Iris pigment epithelial cell (primary cell): ENCODE measurements at places on chromosomes 4 and X.

DNA sequence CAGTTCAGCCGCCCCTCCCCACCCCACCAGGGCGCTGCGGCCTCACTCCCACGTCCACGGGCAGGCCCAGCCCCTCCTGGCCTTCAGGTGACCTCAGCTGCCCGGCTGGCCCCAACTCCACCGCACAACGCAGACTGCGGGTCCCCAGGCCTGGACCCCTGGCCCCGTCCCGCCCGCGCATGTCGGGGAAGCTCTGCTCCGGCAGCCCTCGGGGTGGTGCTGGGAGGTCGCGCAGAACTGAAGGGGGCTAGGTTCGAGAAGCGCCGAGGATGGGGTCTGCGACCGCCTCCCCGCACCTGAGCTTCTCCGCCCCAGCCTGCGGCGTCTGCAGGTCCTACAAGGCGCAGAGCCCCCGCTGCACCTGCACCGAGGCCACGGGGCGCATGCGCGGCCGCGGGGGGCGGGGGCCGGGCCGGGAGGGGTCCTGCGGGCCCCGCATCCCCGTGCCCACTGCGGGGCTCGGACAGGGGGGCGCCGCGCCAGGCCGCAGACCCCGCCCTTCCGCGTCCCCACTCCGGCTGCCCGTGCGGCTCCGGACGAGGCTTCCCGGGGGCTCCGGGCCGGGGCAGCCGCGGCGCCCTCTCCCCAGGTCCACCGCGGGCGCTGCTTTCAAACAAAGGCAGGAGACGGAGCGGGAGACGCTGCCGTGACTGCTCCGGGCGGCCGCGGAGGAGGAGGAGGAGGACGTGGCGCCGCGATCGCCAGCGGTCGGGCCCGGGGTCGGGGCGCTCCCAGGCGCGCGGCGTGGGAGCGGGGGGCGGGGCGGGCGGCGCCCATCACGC, 672 bp upstream of the NAT8L start:
- DNase-seq, result no peak

DNA sequence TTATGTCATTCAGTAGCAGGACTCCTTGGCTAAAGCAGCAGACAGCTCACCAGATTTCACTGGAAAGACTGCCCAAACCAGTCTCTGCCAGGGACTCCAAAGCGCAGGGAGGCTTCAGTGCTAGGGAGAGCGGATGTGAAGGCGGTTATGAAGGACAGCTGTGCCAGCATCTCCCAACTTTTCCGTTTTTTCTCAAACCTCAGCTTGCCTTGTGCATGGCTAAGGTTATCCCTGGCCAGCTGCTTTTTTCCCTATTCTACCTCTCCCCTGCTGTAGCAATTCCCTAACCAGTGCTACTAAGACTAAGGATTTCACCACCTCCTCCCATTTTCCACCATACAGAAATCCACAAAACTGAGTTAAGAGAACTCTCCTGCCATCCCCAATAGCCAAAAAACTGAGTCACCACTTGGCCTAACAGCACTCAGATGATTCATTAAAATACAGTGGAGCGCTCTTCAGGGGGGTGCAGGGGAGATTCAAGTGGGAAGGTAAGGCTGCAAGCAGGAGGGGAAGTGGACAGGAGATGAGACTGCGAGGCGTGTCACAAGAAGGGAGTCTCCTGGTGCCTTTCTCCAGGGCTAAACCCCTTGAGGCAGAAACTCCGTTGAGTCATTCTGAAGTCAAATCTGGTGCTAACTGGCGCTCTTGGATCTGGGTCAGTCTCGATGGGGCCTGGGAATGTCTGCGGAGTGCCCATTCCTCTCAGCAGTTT, 90.7 kb downstream of the PALLD start:
- DNase-seq, result peak; percentile 87

DNA sequence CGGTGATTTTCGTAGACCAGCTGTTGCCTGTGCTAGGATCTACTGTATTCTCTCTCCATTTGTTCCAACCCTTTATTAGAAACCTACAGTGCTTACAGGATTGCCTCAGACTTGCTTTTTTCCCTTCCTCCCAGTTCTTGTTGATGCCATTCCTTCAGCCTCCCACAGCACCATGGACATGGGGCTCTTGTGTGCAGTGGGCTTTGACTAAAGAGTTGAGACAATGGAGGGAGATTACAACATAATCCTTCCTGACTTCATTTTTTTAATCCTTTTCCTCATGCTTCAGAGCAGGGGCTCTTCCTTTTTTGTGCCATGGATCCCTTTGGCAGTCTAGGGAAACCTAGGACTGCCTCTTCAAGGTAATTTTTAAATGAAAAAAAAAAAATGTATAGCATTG, 92.1 kb downstream of the BMPR1B start:
- DNase-seq, result no peak

DNA sequence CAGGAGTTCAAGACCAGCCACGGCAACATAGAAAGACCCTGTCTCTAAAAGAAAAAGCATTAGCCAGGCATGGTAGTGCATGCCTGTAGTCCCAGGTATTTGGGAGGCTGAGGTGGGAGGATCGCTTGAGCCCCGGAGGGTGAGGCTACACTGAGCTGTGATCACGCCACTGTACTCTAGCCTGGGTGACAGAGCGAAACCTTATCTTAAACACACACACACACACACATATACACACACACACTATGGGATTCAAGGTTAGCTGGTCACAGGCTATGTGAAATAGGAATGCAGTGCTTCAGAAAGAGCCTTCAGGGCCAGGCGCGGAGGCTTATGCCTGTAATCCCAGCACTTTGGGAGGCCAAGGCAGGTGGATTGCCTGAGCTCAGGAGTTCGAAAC, 23.5 kb downstream of the NLGN3 start:
- no peak for DNase-seq

- peak; percentile 53 for DNase-seq
Observed at GRCh38 chr4:38004062-38004461, 43.9 kb downstream of the PTTG2 start.

GRCh38 chrX:119659522-119659921, 33.4 kb downstream of the SEPTIN6 start:
- no peak for DNase-seq

DNA sequence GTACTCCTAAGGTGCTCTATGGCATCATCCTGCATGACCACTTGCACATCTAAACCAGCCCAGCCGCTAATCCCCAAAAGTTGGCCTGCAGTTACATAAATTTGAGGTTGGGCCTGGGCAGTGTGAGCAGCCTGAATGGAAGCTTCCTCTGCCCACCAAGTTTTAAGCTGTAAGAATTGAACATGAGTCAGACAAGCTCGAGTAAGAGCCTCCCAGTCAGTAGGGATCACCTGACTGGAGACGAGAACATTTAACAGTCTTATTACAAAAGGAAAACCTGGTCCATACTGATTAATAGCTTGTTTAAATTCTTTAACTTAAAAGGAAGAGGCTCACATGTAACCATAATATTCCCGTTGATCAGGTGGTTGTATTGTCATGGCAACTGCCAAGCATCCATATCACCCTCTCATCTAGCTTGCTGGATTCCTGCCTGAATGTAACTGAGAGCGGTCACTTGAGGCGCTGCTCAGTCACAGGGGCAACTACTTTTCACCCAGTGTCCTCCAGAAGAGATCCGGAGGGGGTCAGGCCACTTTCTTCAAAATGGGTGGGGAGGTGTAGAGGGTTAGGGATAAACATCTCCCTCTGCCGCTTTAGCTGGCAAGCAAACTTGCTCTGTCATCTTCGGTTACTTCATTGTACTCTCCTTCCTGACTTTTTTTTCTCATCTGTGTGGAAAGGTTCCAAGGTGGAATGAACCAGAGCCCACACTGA, 56.6 kb upstream of the WDR1 start:
- peak; percentile 20 for DNase-seq

DNA sequence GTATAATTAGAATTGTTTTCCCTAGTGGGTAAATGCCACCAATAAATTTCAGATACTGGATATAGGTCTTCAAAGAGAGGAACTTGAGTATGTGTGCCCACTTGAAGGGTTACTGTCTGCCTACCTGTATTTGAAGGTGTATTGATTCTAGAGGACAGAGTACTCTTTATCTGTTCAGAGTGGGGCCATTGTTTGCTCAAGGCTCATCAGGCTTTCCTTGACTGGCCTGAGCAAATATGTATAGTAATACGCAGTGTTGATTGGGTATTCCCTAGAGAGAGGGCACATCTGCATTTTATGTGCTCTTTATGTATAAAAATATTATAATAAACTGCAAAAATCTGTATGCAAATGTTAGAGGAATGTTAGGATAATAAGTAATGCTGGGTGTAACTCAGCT, 23.7 kb downstream of the RP2 start:
- DNase-seq, result no peak

DNA sequence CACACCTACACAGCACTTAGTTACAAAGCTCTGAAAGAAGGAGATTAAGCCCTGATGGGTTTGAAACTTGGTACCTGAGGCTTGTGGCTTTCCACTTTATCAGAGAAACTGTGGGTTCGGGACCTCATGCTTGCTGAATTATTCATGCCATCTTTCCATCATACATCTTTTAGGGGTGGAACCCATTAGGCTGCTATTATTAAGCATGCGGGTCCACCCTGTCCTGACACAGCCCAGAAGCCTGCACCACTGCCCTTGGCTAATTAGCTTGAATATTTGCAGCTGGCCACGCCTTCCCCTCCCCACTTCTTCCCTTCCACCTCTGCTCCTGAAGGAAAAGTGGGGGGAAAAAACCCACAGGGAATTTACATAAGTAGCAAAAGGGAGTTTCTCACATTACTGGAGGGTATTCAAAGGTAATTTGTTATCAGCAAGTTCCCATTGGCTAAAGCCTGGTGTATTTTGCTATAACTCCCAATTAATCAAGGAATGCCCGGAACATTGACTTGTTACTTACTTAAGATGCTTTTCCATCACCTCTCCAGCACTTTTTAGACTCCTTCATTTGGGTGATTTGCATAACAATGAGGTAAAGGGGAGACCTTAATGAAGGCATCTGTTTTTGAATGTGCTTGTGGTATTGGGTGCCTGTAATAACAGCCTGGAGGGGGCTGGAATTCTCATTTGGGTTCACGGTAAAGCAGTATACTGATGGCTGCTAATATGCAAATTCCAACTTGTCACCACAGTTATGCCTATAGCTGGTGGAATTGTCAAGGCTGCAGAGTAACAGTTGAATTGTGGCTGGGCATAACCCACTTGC, 231.7 kb upstream of the GATB start:
- DNase-seq, result no peak

DNA sequence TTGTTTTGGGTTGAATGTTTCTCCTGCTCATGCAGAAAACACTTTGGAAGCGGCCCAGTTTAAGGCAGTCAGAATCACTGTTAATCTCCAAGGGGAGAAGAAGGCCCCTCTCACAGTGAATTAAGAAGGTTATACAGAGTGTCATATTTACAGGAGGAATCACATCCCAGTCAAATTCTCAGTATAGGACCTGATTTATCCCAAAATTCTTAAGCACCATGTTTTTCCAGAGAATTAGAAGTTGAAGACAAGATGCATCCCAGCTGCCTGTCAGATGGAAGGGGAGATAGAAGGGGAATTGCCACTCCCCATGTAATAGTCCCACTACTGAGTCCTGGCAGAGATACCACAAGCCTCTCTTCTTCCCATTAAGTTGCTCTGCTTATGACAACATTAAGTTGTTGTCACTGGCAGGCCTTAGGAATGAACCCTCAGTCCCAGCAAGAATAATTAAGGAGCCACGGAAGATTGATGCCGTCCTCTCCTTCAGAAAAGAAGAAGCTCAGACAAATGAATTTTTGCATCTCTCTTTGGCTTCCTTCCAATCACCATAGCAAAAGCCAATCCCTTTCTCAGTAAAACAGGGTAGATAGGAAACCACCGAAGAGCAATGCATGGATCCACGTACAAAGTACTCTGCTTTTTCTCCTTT, 138.4 kb downstream of the LDB2 start:
- DNase-seq, result no peak

GRCh38 chr4:118035309-118035708, 1.0 kb downstream of the NDST3 start:
- DNase-seq, result no peak

GRCh38 chr4:109648266-109648996, 54.8 kb downstream of the CASP6 start:
- DNase-seq, result peak; percentile 12

DNA sequence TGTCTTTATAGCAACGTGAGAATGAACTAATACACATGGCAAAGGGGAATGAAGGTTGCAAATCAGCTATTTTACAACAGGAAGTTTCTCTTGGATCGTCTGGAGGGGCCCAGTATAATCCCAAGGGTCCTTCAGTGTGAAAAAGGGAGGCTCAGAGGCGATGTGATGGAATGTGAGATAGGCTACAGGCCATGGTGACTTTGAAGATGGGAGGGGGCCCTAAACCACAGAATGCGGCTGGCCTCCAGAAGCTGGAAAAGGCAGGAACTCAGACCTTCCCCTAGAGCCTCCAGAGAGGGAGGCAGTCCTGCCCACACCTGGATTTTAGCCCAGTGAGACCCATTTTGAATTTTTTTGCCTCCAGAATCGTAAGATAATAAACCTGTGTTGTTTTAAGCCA, 69.4 kb upstream of the PGM2 start:
- no peak for DNase-seq

GRCh38 chr4:160175064-160175643, 1072.3 kb downstream of the RAPGEF2 start:
- peak; percentile 1 for DNase-seq

- DNase-seq, result no peak
Observed at GRCh38 chrX:119465555-119465954, 2.7 kb upstream of the SLC25A5 start.

DNA sequence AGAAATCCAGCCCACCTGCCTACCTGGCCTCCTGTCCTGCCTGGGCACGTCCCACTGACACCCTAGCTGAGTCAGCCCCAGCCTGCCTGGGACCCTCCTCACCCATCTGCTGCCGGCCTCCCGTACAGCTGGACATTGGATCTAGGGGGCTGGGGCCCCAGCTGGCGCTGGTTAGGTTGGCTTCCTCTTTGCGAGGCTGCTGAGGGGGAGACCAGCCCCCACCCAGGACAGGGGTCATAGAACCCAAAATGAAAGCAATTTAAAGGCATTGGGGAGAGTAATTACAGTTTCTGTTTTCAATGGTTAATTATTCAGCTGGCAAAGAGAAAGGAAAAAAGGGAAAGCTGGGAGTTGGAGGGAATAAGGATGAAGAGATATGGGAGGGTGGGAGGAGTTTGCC, 15.8 kb downstream of the EFNB1 start:
- DNase-seq, result no peak

- DNase-seq, result no peak
Observed at GRCh38 chr4:79237851-79238250, 88.0 kb downstream of the NAA11 start.

DNA sequence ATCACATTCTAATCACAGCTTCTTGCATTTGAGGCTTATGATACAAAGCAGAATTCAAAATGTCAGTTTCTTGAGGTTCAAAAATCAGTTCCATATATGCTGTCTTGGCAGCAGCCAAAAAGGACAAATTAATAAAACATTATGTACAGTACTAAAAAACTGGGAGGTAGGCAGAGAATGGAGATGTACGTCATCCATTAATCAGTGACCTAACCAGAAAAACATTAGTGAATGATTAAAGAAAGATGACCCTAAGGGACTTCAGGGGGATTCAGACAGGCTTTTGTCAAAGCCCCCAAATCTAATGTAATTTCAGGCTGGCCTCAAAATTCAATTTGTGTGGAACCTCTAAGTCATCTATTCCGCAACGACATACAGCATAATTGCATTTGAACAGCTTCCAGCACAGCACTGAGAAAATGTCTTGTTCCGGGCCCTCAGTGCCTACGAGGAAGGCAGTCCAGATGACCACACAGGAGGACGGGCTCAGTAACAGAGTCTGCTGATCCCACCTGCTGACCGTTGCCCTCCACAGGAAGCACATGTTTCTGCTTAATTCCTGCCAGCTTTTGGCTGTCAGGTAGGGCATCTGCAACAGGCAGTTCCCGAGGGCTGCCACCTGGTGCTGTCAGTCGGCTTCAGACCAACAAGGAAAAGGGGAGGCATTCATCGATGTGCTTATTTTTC, 83.8 kb upstream of the HHIP start:
- no peak for DNase-seq

GRCh38 chrX:68252664-68253063, 180.6 kb downstream of the OPHN1 start:
- DNase-seq, result no peak
